ENCODE measurements at places on chromosomes 16 and 17.

DNA sequence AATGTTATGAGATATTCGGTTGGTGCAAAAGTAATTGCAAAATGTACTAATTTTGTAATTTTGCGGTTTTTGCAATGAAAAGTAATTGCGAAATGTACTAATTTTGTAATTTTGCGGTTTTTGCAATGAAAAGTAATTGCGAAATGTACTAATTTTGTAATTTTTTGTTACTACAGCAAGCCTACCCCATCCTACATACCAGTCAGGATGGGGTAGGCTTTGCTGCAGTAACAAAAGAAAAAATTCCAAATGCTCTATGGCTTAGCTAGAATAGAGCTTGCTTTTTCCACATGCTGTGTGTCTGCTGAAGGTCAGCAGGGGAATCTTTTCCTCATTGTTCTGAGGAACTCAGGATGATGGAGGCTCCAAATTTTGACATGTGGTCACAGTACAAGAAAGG lies 83.3 kb upstream of the GPRC5B start:
- DNase-seq, result no peak

GRCh38 chr17:75367312-75367711 lies 38.2 kb downstream of the GRB2 start:
- no peak for DNase-seq

GRCh38 chr17:37344519-37344918 lies 31.3 kb upstream of the C17orf78 start:
- no peak for DNase-seq

DNA sequence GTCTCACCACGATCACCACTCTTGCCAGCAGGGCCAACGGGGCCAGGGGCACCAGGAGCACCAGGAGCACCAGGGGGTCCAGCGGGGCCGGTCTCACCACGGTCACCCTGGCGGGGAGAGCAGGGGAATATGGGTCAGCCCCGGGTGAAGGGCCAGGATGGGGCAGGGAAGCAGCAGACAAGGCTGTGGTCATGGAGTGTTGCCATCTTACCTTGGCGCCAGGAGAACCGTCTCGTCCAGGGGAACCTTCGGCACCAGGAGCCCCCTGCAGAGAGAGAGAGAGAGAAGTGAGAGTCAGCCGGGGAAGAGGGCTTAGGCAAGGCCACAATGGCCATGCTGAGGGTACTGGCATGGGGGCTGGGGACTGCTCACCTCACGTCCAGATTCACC lies 12.9 kb downstream of the COL1A1 start:
- DNase-seq, result no peak

- DNase-seq, result no peak
These were observed 12.3 kb downstream of the XYLT2 start for GRCh38 chr17:50358177-50358576.

DNA sequence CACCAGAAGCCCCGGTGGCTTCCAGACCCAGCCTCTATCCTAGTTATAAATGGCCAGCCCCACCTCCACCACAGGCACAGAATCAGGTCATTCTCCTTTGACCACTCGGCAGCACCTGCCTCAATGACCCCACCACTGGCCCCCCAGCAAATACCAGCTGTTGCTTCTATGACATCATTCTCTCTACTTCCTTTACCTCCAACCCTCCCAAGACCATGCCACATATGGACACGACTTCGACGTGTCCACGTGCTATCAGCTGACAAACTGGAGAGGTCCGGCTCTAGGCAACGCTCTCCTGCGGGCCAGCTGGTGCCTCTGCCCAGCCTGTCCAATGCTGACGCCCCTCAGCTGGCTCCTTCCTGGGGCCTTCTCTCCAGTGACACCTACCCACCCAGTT lies 5.9 kb downstream of the ALYREF start:
- no peak for DNase-seq

GRCh38 chr17:46851029-46851741 lies at the start of gene WNT9B:
TSS of gene WNT9B (plus strand) at chr17:46851583. CDS start at chr17:46851639, 56 bp downstream.
- DNase-seq, result no peak

DNA sequence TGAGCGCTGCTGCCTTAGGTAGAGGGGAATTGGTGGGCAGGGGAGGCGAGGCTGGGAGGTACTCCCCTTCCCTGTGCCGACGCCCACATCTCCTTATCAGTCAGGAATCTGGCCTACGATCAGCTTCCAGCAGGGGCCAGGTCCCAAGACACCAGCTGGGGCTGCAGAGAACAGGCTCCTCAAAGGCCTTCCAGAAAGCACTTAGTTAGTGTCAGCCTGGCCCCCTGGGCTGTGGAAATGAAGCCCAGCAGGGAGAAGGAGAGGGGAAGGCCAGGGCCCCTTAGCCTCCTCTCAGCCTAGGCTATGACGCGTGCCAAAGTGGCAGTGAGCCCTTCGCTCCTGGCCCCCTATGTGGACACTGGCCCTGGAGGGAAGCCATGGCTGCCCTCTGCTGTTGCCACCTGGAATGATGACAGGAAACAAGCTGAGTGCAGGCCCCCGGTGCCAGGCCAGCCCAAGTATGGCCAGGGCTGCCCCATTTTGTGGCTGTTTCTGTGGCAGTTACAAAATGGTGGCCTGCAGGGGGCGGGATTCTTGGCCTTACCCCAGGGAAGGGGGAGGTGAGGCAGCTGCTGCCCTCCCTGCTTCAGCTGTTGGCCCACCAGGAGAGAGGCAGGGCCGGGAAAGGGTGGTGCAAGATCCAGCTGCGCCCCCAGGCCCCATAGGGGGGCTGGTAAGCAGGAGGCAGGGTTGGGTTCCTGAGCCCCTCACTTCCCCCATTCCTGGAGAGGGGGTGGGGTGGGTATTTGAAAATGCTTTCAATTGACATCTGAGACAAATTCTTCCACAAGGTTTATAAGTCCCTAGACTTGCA lies 11.3 kb downstream of the TBX4 start:
- no peak for DNase-seq

Data from stimulated activated CD8-positive, alpha-beta memory T cell treated with anti-CD3 and anti-CD28 coated beads, Interleukin-12 subunit alpha, Interleukin-12 subunit beta, amount 100 ng/mL, for 4 hours (primary cell).